ENCODE measurements at places on chromosomes 13 and 19.

DNA sequence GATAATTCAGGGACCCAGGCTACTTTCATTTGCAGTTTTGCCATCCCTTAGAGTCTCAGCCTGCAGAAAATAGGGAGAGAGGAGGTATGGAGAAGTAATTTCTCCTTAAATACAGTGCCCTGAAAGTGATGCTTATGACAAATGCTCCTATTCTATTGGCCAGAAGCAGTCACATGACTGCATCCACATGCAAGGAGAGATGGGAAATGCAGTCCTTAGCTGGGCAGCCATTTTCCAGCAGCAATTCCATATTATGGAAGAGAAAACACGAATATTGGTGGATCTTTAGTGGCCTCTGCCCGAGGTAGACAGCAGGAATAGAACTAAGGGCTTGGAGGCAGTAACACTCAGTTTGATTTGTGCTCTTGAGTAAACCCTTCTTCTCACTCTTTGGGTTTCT is 39.4 kb downstream of the VAV1 start:
- DNase-seq = no peak

GRCh38 chr19:9644472-9644871 is 23.4 kb upstream of the ZNF561 start:
- DNase-seq = no peak

- no peak for DNase-seq
These were observed 139.1 kb upstream of the TRPC4 start for GRCh38 chr13:38008636-38009035.

DNA sequence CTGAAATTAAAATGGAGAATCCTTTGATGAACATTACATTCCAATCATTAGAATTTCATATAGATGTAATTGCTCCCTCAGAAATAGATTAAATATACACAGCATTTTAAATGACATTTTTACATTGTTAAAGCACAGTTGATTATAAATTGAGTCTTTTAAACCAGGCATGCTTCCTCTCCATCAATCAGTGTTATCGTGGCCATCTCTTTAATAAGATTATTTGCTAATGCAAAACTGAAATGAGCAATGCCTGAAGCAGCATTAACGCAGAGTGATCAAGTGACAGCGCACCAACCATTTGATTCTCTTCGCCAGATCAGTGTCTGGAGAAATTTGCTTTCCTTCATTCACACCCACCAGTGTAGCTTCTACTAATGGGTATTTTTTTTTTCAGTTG is 259.8 kb downstream of the OXGR1 start:
- no peak for DNase-seq

GRCh38 chr13:40452038-40452666 is 214.3 kb downstream of the FOXO1 start:
- DNase-seq = no peak

GRCh38 chr13:78770601-78771000 is 111.6 kb upstream of the OBI1 start:
- DNase-seq = no peak

- no peak for DNase-seq
These were observed 81.6 kb downstream of the COG6 start for GRCh38 chr13:39737047-39737446.

DNA sequence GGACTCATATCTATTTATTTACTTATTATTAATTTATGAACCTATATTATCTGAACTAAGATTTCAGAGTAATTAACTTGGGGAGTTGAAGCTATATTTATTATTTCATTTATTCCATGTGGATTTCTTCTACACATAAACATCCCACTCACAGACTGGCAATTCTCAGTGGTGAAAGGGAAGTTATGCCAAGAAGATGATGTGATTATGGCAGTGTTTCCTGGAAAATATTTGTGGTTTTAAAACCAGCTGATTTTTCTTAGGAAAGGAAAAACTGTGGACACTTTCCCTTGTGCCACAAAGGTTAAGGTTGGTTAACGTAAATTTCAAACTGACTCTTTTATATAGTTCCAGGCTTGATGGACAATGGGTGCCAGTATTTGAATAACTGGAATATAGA is 513.1 kb downstream of the SLITRK6 start:
- DNase-seq = no peak

All from stimulated activated CD8-positive, alpha-beta memory T cell treated with anti-CD3 and anti-CD28 coated beads, Interleukin-15, amount 100 ng/mL, for 48 hours (primary cell).